ENCODE measurements at places on chromosomes 2 and 18.

GRCh38 chr2:9690716-9691498, 60.1 kb upstream of the YWHAQ start:
- DNase-seq, result no peak

DNA sequence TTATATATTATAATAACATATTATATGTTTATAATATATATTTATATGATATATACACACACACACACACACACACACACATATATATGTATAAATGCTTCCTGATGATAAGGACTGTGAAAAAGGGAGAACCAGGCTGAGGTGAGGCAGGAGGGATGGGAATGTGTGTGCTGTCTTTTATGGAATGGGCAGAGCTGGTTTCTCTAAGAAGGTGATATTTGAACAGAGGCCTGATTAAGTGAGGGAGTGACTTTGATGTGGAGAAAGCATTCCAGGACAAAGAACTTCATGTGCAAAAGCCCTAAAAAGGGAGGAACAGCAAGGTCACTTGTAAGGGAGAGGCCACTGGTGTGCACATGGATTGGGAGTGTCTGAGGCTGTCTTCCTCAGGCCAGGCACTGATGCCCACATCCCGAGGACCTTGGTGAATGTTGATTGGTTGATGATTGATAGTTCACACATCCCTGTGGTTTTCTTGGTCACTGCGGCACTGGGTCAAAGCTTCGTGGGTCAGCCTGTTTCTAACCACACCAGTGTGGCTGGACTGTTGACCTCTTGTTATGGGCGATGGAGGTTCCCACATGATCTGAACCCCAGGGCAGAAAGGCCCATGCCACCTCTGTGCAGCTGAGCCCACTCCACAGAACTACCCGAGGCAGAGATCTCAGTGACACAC, 196.9 kb downstream of the MYCN start:
- no peak for DNase-seq

DNA sequence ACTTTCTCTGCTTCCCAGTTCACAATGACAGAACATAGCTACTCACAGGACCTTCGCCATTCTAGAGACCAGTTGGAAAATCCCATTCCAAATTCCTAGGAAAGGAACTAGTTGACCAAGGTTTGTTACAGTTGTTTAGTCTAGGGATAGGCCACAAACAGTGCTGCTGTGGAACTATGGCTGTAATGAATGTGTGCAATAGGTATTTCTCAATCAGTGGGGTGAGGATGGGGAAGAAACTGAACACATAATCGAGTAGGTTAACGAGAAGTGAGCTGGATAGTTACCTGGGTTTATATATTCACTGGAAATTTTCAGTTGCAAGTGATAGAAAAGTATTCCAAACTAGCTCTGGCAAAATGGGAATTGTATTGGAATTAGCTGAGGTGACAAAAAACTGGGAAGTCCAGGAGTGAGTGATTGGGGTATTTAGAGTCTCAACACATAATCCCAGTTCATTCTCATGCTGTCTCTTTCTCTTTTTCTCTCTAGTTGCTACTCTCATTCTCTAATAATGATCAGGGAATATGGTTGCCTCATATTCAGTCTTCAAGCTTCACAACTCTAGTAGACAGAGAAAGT, 18.2 kb upstream of the HMSD start:
- no peak for DNase-seq

DNA sequence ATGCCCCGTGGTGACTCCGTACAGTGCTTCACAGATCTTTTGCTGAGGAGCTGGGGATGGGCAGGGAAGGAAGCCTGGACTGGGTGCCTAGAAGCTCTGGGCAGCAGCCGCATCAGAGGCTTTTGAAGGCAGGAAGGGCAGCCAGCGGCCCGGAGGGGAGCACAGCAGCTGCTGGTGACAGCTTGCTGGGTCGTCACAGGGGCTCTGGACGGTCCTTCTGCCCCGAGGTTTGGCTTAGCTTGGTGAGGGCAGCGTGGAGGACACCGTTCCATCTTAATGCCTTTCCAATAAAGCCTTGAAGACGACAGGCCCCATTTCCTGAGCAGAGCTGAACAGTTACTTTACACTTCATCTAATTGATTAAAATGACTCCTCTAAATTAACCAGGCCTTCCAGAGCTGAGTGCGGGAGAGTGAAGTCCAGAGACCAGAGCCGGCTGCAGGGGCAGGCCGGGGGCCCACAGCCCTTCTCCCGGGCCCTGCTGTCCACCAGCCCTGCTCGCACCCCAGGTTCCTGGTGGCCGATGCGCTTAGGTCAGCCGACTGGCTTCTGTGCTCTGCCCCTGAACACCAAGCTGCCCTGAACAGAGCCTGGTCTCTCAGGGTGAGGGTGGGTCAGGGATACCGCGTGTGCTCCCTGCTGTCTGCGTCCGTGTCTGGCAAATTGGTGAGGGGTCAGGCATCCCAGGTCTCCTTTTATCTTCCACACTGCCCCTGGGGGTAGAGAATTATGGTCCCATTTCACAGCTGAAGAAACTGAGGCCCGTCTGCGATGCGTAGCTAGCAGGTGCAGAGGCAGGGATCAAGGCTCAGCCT, 43.5 kb downstream of the RRM2 start:
- DNase-seq, result no peak

DNA sequence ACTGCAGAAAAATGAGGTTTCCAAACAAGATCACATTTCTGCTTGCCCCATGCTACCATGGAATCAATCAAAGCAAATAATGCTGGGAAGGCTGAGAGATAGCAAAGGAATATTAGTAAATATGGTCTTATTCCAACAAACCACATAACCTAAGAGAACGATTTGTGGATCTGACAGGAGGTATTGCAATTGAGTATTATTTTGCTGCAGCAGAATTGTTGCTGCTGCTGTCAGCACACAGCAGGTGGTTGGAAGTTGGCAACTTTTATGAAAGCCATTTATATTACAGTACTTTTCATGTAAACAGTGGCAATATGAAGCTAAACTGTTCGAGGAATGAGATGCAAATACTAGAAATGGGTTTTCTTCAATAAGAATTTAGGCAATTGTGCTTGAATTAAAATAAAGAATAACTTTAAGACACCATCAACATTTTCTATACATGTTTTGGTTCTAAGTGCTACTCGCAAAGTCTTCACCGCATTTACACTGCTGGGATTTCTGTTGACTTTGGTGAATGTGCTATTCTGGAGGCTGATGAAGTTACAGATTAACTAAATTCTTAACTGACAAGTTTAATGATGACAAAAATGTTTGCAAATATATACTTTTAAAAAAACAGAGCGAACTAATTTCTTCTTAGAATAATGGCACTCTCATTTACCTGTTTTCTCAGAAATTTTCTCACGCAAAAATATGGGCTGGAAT, 1285.7 kb downstream of the CNTNAP5 start:
- DNase-seq, result no peak

All from stimulated activated CD4-positive, alpha-beta T cell treated with anti-CD3 and anti-CD28 coated beads, TNF-alpha, amount 100 ng/mL, for 48 hours (primary cell).